ENCODE measurements at places on chromosomes 13 and 19.

DNA sequence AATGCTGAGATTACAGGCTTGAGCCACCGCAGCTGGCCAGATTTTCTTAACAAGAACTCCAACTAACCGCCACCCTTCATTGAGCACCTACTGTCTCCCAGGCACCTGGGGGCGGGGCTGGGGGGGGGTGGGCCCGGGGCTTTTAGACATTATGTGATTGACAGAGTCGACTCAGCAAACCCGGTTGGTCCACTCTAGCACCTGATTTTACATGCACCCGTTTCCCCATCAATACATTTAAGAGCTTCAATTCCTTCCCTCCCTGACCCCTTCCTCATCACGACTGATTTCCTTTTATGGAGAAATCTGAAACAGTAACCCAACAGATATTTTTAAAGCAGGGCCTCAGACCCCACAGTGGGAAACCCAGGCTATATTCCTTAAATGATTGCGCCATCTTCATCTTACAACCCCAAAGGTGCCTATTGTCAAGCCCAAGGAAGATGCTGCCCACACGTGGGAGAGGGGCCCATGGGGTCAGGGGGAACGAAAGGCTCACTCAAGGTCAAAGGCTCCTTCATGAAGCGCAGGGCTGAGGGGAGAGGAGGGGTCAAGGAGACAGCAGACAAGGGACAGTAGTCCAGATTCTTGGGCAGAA lies 1.8 kb downstream of the INSR start:
- no peak for DNase-seq

GRCh38 chr19:17722655-17723240 lies 3.5 kb downstream of the MAP1S start:
- no peak for DNase-seq

DNA sequence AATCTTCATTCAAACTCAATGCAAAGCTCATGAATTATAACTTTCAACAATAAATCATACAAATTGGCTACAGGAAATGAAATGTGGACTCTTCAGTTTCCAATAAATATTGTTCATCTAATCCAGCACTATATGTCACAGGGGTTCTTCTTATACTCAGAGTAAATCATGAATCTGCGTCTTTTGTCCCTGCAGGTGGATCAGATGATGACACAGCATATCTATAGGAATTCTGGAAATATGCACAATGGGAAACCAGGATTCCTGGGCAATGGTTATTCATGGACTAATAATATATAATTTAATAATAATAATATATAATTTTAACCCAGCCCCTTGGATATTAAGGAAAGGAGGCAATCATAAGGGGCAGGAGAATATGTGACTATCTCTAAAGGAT lies 8.4 kb downstream of the ZNF573 start:
- no peak for DNase-seq

DNA sequence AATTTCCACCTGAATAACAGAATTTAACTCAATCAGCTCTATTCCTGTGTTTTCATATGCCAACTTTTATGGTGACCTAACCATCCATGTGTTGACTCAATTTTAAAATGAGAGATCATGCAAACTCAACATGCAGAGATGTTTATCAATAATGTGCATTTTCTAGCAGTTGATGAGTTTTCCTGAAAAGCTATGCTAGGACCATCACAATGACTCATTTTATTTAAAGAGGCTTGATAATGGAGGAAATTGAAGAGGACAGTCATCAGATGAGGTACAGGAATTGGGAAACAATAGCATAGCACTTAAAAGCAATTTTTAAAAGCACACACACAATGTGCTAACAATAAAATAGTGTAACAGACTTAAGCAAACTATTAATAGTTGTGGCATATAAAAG lies 127.1 kb downstream of the VWA8 start:
- no peak for DNase-seq

GRCh38 chr19:37936886-37937285 lies 29.9 kb downstream of the SIPA1L3 start:
- no peak for DNase-seq

- DNase-seq: no peak
These were observed 372.9 kb downstream of the MTUS2 start for GRCh38 chr13:29193083-29193482.

- no peak for DNase-seq
These were observed 1886.1 kb downstream of the PCDH9 start for GRCh38 chr13:65343898-65344663.

GRCh38 chr19:41872775-41873647 lies 4.1 kb upstream of the CD79A start:
- peak; percentile 77 for DNase-seq

- DNase-seq: no peak
These were observed 17.2 kb upstream of the PDCD5 start for GRCh38 chr19:32563761-32564160.

DNA sequence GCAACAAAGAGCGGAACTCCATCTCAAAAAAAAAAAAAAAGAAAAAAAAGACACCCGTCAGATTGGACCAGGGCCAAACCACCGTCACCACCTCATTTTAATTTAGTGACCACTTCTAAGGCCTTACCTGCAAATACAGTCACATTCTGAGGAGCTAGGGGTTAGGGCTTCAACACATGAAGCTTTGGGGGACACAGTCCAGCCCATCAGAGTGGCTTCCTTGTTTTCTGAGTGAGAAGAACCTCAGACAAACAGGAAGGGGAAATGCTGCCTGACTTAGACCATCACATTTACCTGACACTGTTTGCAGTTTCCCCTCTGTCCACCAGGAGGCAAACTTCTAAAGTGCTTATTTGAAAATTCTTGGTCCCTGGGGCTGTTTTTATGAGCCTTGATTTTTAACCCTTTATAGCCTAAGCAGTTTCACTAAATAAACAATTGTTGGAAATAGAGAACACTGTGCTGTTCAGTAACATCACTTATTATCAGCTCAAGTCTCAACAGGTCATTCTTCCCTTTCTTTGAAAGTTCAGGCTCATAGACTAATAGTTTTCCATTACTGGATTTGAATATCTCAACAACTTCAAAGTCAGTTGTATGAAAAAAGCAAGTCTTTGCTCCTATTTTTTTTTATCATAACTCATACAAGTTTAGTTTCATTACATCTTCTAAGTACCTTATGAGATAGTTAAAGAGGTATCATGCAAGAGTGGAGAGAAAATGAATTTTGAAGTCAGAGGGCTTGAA lies 74.9 kb upstream of the WASF3 start:
- DNase-seq: peak; percentile 66

DNA sequence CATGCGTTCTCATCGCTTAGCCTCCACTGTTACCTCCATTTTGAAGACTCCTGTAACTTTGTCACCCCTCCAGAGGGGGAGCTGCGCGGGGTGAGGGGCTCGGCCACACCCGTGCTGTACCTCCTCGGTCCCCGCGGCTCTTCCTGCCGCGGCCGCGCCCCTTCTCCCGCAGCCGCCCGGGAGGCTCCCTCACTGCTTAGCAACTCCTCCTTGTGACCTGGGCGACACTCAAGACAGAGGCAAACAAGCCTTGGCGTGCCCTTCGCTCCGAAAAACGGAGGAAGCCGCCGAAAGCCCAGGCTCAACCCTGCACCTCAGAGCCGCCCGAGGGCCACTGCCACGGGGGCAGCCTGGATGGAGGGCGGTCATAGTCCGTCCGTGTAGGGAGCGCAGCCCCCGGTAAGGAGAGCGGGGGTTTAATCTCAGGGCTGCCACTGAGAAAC lies 494.3 kb downstream of the FOXO1 start:
- no peak for DNase-seq

DNA sequence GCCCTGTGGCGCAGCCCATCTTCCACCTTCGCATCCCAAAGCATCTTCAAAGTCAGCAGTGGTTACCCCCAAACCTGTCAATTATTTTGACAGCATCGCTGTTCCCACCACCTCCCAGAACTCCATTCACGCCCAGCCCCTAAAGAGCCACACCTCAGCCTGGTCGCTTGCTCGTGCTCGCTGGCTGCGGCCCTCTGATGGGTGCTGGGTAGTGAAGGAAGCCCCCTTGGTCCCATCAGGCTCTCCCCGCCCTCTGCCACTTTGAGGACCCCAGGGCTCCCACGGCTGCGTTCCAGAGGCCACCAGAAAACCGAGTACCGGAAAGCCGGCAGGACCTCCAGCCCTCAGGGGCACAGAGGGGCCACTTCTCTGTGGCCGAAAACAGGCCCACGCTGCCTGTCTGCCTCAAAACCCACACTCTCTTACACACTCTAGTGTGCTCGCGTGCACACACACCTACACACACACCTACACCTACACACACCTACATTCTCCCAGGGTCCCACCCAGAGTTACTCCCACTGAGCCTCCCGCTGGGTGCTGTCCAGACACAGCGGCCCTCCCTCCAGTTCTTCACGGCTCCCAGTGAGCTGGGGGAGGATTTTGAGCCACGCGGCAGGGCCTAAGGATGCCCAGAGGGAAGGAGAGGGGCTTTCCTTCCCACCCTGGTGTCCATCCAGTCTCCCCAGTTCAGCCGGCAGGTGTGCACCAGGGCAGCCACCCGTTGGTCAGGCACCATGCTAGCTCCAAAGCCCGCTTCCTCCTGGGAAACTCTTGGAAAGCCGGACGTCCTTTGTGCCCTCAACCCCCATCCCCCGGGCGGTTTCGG lies 1.9 kb downstream of the VSTM2B start:
- no peak for DNase-seq

- no peak for DNase-seq
These were observed at the start of gene CD22 for GRCh38 chr19:35328851-35329285. CD22 (plus strand) TSS chr19:35329187; CDS start chr19:35332041, 2,854 bp downstream.

DNA sequence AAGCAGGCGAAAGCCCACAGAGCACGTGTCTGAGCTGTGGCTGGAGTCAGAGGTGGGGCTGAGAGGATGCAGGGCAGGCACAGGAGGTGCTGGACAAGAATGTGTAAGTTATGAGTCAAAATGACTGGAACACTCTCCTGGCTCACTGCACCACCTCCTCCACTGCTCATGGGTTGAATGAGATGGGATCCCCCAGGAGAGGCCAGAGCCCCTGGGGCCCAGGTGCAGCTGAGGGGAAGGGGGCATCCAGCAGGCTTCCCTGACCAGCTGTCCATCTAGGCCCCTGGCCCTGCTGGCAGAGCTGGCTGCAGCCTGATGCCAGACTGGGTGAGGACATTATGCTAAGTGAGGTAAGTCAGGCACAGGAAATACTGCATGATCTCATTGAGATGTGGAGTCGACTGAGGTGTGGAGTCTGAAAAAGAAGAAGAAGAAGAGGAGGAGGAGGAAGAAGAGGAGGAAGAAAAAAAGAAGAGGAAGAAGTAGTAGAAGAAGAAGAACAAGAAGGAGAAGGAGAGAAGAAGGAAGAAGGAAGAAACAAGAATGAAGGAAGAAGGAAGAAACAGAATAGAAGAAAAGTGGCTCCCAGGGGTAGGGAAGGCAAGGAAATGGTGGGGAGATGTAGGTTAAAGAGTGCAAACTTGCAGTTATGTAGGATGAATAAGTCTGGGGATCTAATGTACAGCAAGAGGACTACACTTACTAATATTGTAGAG lies 747.4 kb downstream of the UQCRFS1 start:
- DNase-seq: no peak

GRCh38 chr19:54106716-54107115 lies 4.1 kb downstream of the NDUFA3 start:
- DNase-seq: no peak

GRCh38 chr13:94419304-94419924 lies 60.1 kb downstream of the DCT start:
- DNase-seq: no peak

GRCh38 chr19:2974342-2975041 lies 2.9 kb upstream of the TLE6 start:
- DNase-seq: no peak
